Activated T-helper 17 cell treated with anti-CD3 and anti-CD28 coated beads, Interleukin-2, amount 50 U/mL, for 72 hours (primary cell): ENCODE measurements at places on chromosomes 3 and 15. TPM values are rescaled to one million over a fixed set of nuclear protein-coding genes. Genes with fewer than 3 reads are reported as not detected.
A peak's percentile ranks its signal among the peaks of the same experiment; 100 is the strongest.

The AADACL2 gene
- total RNA-seq = not detected

- ATAC-seq = no peak
Observed at GRCh38 chr3:152444029-152444641, 175.4 kb downstream of the MBNL1 start.

DNA sequence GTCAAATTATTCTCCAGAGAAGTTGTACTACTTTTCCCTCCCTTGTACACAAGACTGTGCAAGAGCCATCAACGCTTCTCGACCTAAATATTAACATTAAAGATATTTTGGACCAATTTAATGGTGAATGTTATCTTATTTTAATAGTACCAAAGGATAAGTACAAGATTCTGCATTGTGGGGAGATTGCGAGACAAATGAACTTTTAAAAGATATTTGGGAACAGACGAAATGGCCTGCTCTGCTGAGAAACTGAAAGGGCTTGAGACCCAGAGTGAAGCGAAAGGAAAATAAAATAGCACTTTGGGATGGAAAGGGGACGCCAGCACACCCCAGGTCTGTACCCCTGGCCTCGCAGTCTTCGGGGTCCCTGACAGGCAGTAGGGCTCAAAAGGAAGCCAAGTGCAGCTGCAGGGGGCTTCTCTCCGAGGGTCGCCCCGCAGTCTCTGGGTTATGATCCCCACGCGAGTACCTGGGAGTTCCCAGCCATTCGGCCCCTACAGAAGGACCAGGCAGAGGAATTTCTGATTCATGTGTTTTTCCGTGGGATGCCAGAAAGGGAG, 97.6 kb upstream of the VGLL3 start:
- no peak for ATAC-seq

DNA sequence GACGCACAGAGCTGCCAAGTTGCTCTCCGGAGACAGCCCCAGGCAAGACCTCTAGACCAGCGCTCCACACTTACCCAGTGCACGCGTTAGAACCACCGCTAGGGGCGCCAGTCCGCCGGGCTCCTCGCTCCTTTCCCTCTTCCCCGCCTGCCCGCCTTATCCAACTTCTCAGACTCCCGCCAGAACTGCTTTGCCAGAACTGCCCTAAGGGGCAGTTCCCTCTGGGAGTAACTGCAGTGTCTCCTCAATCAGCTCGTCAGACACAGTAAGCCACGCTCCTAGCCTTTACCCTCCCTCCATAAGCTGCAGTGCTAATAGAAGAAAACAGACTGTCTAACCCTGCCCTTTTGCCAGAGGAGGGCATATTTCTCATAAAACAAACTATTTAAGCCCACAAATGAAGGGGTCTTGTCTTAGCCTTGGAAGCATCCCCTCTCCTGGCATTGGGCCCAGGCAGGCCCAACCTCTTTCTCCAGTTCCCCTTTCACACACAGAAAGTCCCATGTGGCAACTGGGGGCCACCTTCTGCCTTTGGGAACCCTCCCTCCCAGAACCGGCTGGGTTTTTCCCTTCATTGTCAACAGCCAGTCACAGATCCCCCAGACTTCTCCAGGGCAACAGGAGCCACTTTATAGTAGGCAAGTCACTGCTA, 3.7 kb downstream of the BMF start:
- ATAC-seq = peak; percentile 45

GRCh38 chr15:35557012-35557411, 11.0 kb upstream of the DPH6 start:
- no peak for ATAC-seq
